ENCODE measurements at places on chromosomes 3 and 15. TPM values are rescaled to one million over a fixed set of nuclear protein-coding genes. Genes with fewer than 3 reads are reported as not detected.
A peak's percentile ranks its signal among the peaks of the same experiment; 100 is the strongest.

Gene SH2D7
- not detected for total RNA-seq

DNA sequence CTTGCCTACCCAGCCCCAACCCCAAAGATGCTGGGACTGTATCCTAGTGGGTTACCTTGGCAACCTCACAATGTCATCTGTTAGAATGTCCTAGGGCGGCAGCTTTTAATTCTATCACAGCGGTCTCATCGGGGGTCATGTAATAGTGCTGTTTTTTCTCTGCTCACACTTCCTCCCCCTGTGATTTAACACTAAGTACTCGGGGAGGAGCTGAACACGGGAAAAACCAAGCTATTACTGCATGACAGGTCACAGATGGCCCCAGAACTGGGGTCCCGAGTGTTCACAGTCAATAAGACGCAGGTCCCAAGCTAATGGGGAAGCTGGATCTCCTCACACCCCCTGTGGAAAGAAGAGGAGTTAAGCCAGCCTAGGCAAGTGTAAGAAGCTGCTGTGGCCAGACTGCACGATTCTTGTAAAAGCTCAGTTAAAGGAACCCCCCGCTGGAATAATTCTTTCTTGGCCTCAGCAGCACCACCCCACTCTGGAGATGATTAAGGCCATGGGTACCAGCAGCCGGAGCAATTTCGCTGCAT, 2.5 kb upstream of the RFTN1 start:
- H3K36me3 ChIP-seq, result no peaks in the 10 kb centered on the region
- H3K4me1 ChIP-seq, result peaks cover 22% of the 10 kb centered on the region
- no peaks in the 10 kb centered on the region for H3K27me3 ChIP-seq
- no peak for DNase-seq
- H3K4me3 ChIP-seq, result no peak overlapping the region

GRCh38 chr3:48410205-48411040, 19.5 kb downstream of the PLXNB1 start:
- no peaks in the 10 kb centered on the region for H3K27me3 ChIP-seq
- H3K27ac ChIP-seq, result no peak overlapping the region
- DNase-seq, result no peak
- no peaks in the 10 kb centered on the region for H3K36me3 ChIP-seq
- no peaks in the 10 kb centered on the region for H3K4me1 ChIP-seq
- H3K4me3 ChIP-seq, result no peak overlapping the region

DNA sequence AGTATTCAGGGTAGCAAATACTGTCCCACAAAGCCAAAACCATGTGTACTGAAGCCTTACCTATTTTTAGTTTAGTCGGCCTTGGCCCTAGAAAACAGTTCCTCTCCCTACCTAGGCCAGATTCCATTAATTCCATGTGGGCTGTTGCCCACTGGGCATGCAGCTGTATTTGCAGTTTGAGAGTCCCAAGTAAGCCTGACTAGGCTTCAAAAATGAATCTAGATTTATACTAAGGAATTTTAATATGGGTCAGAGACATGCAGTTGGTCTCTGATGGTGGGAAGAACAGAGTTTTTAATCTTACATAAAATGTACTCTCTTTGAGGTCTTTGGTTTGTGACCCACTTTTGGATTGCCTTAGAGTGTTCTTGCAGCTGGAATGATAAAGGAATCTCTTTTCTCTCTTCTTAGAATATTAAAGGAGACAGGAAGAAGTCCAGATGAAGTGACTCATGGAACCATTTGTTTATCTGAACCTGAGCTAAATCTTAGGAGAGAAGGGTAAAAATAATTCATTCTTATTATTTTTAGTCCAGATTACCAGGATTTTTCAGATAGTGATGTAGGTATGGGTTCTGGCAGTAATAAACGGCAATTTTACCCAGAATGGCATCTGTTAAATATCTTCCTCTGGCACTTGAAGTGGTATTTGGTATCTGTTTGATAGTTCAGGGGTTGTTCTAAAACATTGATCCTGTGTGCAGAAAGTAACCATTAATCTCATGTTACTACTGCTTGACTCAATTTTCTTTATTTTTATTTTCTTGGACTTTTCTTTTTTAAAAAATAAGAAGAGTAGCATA, 33.8 kb downstream of the GLCE start:
- H3K27me3 ChIP-seq, result no peaks in the 10 kb centered on the region
- H3K4me1 ChIP-seq, result no peaks in the 10 kb centered on the region
- no peak overlapping the region for H3K4me3 ChIP-seq
- no peak for DNase-seq
- H3K27ac ChIP-seq, result no peak overlapping the region

DNA sequence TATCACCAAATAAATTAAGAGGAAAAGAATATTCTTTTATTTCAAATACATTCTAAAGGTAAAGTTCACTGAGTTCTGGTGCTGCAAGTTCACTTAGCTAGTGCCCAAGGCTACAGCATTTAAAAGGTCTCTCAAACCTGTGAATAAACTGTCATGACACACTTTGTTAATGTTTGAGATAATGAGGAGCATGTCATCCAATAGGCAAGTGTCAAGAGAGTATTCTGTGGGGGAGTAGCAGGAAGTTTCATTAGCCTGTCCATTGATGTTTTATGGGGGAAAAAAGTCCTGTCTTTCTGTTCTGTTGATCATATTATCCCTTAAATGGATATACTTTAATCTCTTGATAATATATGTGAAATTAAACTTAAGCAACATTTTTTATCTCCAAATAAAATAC, 4.0 kb downstream of the SPESP1 start:
- no peaks in the 10 kb centered on the region for H3K27me3 ChIP-seq
- DNase-seq, result no peak
- no peaks in the 10 kb centered on the region for H3K36me3 ChIP-seq
- H3K4me1 ChIP-seq, result no peaks in the 10 kb centered on the region
- no peak overlapping the region for H3K27ac ChIP-seq

- no peak for DNase-seq
- no peak overlapping the region for H3K27ac ChIP-seq
- H3K4me1 ChIP-seq, result no peaks in the 10 kb centered on the region
- no peaks in the 10 kb centered on the region for H3K36me3 ChIP-seq
Measured at GRCh38 chr15:56102441-56102840, 109.0 kb upstream of the NEDD4 start.

DNA sequence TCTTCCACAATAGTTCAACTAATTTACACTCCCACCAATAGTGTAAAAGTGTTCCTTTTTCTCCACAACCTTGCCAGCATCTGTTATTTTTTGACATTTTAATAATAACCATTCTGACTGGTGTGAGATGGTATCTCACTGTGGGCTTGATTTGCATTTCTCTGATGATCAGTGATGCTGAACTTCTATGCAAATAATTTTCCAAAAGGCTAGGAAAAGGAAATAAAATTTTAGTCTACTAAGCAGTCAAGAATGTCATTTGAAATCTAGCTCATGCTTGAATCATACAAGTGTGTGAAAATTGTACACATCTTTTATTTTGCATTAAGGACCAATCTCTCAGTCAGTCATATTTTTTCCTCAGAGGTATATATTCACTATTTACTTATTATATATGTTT, 101.7 kb upstream of the UBP1 start:
- no peak overlapping the region for H3K4me3 ChIP-seq
- peak; percentile 5 for DNase-seq
- no peaks in the 10 kb centered on the region for H3K27me3 ChIP-seq
- H3K36me3 ChIP-seq, result peaks cover 10% of the 10 kb centered on the region

- H3K27me3 ChIP-seq, result no peaks in the 10 kb centered on the region
- H3K4me3 ChIP-seq, result no peak overlapping the region
- H3K36me3 ChIP-seq, result no peaks in the 10 kb centered on the region
- peak; percentile 51 for DNase-seq
- H3K4me1 ChIP-seq, result no peaks in the 10 kb centered on the region
Measured at GRCh38 chr3:167318996-167319615, 61.0 kb downstream of the ZBBX start.

DNA sequence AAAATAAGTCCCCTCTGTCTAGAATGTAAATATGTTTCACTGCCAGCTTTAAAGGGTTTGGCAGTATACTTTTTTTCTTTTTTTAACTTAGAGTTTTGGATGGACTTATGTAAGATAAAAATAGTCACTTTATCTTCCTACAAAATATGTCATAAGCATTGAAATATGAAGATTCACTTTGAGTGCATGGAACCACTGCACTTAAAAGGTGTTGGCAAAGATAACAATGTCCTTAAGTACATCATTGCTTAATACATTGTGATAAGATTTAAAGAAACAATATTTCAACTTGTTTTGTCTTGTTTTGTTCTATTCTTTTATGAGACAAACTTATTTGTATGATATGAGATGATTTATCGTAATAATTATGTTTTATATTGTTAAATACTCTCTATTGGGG, 66.3 kb upstream of the NAALADL2 start:
- no peak overlapping the region for H3K27ac ChIP-seq
- H3K36me3 ChIP-seq, result no peaks in the 10 kb centered on the region
- no peak for DNase-seq
- H3K4me1 ChIP-seq, result no peaks in the 10 kb centered on the region
- H3K27me3 ChIP-seq, result no peaks in the 10 kb centered on the region

DNA sequence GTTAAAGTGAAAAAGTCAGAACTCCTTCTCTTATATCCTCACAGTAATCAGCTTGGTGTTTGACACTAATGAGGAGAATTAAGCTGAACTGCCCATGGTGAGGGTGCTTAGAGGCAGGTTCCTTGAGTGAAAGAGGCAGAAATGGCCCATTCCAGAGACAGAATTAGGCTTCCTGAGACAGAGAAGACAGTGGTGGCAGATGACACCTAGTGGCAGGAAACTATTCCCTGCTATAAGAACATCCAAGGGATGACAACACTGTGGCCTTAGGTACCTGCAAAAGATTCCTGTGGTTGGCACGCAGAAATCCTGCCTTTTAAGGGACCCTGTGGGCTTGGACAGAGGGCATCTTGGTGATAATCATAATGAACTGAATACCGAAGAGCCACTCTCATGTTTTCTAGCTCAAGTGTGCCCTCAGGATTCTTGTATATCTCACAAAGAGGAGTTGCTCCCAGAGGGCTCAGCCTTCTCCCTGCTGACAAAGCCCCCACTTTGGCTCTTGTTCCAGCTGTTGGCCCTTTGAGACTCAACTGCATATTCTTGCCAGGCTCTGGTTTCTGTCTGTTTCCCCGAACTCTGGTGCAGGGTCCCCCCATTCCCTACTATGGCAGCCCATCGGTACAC, 56.0 kb downstream of the KBTBD12 start:
- H3K4me3 ChIP-seq, result no peak overlapping the region
- H3K4me1 ChIP-seq, result no peaks in the 10 kb centered on the region
- H3K36me3 ChIP-seq, result no peaks in the 10 kb centered on the region
- H3K27me3 ChIP-seq, result no peaks in the 10 kb centered on the region
- no peak overlapping the region for H3K27ac ChIP-seq
- DNase-seq, result peak; percentile 66

GRCh38 chr3:184259878-184260723, 1.3 kb downstream of the CAMK2N2 start:
- peak; percentile 34 for DNase-seq
- no peaks in the 10 kb centered on the region for H3K27me3 ChIP-seq
- peak overlapping the region; percentile 76 for H3K4me3 ChIP-seq
- peaks cover 19% of the 10 kb centered on the region for H3K4me1 ChIP-seq
- H3K36me3 ChIP-seq, result no peaks in the 10 kb centered on the region
